Heart right ventricle (tissue), 16 donors: ENCODE measurements at places on chromosomes 16 and 17. TPM values are rescaled to one million over a fixed set of nuclear protein-coding genes. Genes with fewer than 3 reads are reported as not detected.
A peak's percentile ranks its signal among the peaks of the same experiment; 100 is the strongest.

DNA sequence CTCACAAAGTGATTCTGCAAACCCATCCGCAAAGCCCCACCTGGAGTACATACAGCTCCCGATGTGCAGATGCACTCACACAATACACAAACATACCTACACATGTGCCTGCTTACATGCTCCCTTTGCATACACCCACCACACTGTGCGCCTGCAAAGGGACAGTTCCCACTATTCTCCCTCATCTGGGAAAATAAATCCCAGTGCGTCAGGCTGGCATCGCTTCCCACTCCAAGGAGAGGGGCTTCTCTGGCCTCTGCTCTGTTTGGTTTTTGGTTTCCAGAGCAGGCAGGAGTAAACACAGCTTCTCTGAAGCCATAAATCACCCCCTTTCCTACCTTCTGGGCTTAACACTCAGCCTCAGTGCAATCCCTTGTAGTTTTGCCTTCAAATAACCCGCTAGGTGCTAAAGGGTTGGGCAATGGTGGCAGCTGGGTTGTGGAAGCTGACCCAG, 14.7 kb downstream of the HOXB4 start:
- DNase-seq: no peak

GRCh38 chr17:46722662-46723285, 95.7 kb downstream of the WNT3 start:
- no peak for DNase-seq

GRCh38 chr16:78927766-78928165, 672.8 kb downstream of the MAF start:
- no peak for DNase-seq

DNA sequence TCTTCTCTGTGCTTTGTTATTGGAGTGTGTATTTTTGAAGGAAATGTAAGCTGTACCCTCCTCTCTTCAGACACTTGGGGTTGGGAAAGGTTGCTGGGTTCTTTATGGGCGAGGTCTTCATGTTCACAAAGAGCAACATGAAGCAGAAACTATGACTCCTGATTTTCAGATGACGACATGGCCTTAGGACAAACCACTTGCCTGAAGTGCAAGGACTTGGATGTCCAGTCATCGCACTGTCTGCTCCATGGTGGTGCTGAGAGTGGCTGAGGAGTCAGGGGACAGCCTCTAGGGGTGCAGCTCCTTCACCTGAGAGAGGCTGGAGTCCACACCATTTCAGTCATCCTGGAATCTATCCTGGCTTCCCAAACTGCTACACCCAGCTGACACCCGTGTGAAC, 183.9 kb upstream of the CDH5 start:
- no peak for DNase-seq

The CLUH gene
- total RNA-seq: 122 TPM

The ITGAL gene
- 0.83 TPM for total RNA-seq

GRCh38 chr16:47713225-47713595, 252.1 kb downstream of the PHKB start:
- DNase-seq: no peak

- DNase-seq: no peak
Measured at GRCh38 chr17:48406936-48407567, 23.0 kb downstream of the SKAP1 start.

GRCh38 chr17:77146882-77147281, 6.1 kb downstream of the SEC14L1 start:
- DNase-seq: peak; percentile 35

GRCh38 chr17:80566054-80566400, 21.4 kb downstream of the RPTOR start:
- no peak for DNase-seq

The EXOC3L1 gene
- 1.8 TPM for total RNA-seq

- no peak for DNase-seq
Measured at GRCh38 chr16:84482001-84482891, 22.2 kb downstream of the MEAK7 start.

DNA sequence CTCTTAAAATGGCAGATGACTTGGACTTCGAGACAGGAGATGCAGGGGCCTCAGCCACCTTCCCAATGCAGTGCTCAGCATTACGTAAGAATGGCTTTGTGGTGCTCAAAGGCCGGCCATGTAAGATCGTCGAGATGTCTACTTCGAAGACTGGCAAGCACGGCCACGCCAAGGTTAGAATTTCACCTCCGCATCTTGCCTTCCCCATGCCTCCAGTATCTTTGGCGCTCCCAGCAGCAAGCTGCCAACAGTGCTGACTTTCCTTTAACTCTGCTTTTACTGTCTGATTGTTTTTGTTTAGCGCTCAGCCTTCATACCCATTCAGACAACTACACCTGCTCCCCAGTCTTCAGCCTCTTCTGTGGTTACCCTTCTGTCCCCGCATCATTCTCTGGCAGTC, 2.2 kb downstream of the EIF5A start:
- DNase-seq: no peak

GRCh38 chr17:13761038-13761603, 159.4 kb upstream of the HS3ST3A1 start:
- DNase-seq: no peak

DNA sequence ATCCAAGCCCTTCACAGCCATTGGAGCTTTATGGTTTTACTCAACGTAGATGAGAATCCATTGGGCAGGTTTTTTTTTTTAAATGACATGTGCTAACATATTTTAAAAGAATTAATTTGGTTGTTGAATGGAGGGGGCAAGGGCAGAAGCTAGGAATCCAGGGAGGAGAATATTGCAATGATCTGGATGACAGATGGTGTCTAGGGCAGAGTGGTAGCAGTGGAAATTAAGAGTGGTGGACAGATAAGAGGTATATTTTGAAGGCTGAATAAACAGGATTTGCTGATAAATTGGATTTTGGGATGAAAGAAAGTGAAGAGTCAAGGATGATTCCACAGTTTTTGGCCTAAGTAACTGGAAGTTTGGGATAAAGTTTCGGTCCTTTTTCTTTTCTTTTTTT, 54.8 kb upstream of the DHX40 start:
- no peak for DNase-seq

GRCh38 chr17:17088541-17089525, 46.6 kb downstream of the MPRIP start:
- no peak for DNase-seq

DNA sequence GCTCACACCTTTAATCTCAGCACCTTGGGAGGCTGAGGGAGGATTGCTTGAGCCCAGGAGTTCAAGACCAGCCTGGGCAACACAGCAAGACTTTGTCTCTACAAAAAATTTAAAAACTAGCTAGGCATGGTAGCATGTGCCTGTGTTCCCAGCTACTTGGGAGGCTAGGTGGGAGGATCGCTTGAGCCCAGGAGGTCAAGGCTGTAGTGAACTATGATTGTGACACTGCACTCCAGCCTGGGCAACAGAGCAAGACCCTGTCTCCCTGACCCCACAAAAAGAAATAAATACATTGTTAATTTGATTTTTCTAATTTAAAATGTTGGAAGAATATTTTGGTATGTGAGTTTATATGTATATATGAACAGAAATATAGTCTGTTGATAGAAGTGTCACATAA, 22.4 kb upstream of the PHAF1 start:
- DNase-seq: no peak

The NPIPB13 gene
- 5.0 TPM for total RNA-seq

The KLHL10 gene
- total RNA-seq: 0.12 TPM
